ENCODE measurements at places on chromosomes 1 and 21.

DNA sequence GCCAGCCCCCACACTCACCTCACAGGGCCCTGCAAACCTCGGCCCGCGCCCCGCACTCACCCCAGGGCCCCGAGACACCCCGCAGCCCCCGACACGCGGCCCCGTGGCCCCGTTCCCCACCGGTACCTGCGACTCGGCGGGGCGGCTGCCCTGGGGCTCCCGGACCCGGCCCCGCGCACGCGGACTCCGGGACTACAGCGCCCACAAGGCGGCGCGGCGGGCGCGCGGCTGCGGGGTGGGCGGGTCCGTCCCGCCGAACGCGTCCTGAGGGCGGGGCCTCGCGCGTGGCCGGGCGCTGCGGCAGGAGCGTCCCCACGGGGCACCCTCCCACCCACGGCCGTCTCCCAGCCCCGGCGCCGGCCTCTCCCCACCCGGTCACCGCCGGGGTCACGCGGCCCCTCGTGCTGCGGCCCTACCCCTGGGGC lies at the start of gene SLC19A1:
TSS of gene SLC19A1 (minus strand) at position 199 of the 425 bp plus-strand sequence. CDS start 4,481 bp downstream, outside the sequence.
- DNase-seq, result peak; percentile 80

GRCh38 chr1:157195521-157196244 lies 57.5 kb upstream of the ETV3 start:
- DNase-seq, result no peak

DNA sequence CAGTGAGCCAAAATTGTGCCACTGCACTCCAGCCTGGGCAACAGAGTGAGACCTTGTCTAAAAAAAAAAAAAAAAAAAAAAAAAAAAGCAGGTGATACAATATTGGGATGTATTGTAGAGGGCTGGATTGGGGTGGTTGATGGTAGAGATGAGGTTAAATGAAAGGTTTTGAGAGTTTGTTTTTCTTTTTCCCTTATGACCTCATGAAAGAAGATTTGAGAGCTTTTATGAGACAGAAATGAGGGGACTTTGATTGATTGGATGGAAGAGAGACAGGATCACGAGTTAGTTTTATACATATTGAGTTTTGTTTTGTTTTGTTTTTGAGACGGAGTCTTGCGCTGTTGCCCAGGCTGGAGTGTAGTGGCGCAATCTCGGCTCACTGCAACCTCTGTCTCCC lies 27.1 kb downstream of the OSBPL9 start:
- no peak for DNase-seq

DNA sequence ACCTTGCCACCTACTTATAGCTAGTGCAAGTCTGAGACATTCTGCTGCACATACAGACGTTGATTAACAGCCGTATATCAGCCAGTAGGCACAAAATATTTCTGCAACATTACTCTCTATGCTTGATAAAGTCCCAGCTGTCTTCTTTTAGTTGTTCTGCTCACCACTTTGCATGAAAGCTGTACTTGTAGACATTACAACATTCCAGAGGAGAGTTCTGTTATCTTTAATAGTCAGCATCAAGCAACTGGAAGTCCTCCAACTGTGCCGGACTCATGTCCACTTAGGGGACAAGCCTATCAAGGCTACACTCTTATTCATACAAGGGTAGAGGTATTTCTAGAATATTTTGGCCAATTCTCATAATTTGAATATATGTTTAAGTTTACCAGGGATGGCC lies 50.0 kb downstream of the CACHD1 start:
- DNase-seq, result no peak

DNA sequence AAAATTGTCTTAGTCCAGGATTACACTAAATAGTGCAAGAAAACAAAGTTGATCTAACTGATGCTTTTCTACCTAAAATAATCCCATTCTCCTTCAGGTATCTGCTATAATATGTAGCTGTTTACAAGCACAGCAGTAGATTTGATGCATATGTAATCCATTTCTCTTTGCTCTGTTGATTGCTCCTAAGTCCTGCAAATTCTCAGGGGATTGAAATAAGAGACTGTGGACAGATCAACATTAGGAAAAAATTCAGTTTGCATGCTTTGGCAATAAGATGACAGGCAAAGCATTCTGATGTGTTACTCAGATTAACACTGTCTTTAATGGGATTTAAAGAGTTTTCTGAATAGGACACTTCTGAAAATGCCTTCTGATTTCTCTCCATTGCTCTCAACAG lies 34.7 kb downstream of the RNF11 start:
- DNase-seq, result no peak

- DNase-seq, result no peak
Observed at GRCh38 chr1:94947437-94947836, 20.5 kb upstream of the CNN3 start.

GRCh38 chr1:45864167-45865106 lies 61.0 kb downstream of the MAST2 start:
- DNase-seq, result no peak

GRCh38 chr1:63674865-63675419 lies 81.7 kb downstream of the PGM1 start:
- no peak for DNase-seq

- no peak for DNase-seq
Observed at GRCh38 chr1:231059566-231060193, 19.6 kb upstream of the FAM89A start.

GRCh38 chr1:41430582-41430981 lies 53.9 kb downstream of the EDN2 start:
- no peak for DNase-seq

- DNase-seq, result no peak
Observed at GRCh38 chr1:6827630-6828165, 42.4 kb downstream of the CAMTA1 start.

GRCh38 chr1:202179828-202180750 lies 13.5 kb upstream of the LGR6 start:
- no peak for DNase-seq

DNA sequence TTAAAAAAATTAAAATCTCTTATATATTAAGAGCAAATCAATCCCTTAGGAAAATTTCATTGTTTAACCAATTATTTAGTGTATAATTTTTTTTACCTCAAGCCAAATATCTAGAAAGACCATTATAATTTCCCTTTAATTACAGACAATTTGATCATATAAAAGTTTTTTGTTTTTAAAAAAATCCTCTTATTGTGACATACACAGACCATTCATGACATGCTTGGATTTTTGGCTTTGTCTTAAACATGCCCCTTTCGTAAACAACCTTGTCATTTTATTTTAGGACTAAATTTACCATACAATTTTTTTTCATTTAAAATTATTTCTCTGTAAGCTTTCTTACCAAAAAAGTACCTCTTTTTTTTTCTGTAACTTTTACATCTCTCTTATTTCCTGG lies 14.2 kb upstream of the CYP4B1 start:
- no peak for DNase-seq

DNA sequence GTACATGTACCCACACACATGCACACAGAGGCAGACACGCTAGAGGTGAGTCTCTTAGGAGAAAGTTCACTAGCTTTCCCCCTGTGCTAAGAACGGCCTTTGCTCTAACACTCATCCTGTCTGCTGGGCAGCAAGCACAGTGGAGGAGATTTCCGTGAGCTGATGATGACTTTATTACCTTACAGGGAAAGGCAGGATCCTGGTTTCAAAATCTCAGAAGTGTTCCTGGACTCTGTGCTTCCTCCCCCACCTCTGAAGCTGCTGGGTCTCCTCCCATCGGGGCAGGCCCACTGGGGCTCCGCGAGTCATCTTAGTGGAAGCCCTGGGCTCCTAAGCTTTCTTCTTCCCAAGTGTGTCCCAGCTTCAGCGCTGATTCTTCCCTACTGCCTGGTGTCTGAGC lies 2.7 kb downstream of the FAM3B start:
- DNase-seq, result no peak

GRCh38 chr1:186481303-186481888 lies 20.5 kb upstream of the PDC start:
- DNase-seq, result no peak

DNA sequence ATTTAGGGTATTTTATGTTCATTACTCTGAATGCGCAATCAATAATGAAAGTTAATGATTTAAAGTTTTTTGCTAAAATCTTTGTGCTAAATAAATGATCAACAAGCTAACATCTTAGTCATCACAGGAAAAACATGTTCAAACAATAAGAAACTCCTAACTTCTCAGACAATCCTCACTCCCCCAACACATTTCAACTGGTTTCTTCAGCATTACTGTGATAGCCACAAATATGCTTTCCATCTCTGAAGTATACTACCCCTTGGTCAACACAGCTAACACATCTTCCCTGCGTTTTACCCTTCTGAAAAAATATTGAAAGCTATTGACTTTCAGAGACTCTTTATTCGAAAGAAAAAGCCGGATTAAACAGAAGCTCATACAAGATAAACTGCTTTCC lies 85.8 kb downstream of the ZNF644 start:
- no peak for DNase-seq
